CD4-positive, alpha-beta T cell treated with Interleukin-10 for 1 hour (primary cell): ENCODE measurements at places on chromosomes 4 and X.

DNA sequence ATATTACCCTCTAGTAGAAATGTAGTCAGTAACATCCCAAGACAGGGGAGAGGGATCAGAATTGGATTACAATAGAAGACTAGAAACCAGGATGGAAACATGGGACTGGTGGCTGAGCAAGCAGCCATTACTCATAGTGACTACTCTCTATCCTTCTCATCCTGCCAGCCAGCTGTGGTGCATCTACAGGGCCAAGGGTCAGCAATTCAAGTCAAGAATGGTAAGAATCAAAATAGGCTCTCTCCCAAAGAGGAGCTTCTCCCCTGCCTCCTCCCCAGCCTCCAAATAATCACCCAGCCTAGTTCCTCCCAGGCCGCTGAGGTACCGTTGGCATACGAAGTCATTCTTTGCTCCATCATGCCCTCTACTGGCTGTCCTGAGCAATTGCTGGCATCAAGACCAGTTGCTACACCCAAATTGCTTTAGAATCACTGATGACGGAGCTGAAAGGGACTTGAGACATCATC, 19.4 kb downstream of the AWAT2 start:
- peak; percentile 57 for DNase-seq

DNA sequence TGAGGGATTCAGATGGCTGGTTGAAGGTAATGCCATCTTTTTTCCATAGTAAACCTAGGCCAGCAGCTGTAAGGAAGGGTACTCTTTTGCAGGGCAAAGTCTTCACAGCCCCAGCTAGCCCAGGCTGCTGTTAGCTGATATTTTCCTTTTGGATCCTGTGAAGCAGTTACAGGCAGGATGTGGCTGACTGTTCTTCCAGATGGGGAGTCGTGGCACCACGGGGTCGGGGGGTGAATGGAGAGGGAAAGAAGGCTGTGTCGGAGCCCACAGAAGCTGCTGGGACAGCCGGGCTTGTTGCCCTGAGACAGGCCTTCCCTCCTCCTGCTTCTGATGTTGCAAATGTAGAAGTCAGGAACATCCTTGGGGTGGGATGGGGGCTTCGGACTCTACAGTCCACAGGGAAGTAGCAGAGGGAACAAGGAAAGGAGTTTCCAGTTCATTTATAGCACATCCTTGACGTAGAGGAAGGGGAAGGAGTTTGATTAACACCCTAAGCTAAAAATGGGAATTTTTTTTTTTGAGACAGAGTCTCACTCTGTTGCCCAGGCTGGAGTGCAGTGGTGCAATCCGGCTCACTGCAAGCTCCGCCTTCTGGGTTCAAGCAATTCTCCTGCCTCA, 64.6 kb upstream of the TMEM150C start:
- no peak for DNase-seq

DNA sequence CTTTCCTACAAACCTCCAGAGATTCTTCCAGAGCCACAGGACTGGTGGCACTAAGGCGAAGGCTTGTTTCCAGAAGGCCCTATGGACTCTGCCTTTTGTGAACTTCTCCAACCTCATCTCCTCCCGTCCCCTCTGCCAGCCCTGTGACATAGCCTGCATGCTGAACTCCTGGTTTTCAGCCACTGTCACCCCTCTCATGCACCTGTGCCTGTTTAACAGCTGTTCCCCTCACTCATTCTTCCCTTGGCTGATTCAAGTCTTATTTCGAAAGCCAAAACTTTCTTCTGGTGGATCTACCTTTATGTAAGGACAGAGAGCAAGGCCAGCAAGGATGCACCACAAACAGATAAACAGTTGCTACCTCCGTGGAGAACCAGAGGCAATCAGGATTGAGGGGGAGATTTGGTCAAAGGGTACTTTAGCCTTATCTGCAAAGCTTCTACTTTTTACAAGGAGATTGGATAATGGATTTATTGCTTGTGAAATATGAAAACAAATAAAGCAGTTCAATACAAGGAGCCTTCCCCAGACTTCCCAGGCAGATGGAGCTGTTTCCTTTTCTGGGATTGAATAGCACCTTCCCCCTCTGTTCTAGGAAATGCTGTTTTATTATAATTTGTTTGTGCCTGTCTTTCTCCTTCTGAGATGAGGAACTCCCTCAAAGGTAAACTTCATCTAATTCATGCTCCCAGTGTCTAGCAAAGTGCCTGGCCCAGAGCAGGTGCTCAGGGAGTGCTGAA, 5.7 kb downstream of the CITED1 start:
- DNase-seq: no peak

GRCh38 chrX:141701072-141701471, 2.5 kb upstream of the SPANXD start:
- no peak for DNase-seq

DNA sequence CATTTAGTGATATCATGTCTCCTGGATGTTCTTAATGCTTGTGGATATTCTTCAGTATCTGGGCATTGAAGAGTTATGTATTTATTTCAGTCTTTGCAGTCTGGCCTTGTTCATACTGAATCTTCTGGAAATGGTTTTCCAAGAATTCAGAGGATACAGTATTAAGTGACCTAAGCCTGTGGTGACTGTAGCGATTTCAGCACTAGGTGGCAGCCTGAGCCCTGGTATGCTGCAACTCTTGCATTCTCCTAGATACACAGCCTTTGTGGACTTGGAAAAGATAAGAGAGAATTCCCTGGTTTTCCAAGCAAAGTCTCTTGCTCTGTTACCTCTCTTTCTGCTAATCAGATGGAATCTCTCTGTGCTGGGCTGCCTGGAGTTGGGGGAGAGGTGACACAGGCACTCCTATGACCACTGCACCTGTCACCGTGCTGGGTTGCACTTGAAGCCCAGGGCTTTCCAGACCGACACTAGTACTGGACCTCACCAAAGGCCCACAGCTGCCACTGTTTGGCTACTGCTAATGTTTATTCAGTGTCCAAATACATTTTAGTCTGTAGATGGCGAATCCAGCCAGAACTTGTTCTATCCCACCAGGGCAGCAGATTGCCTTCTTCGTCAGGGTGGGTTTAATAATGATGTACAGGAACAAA, 19.3 kb upstream of the SPIN2A start:
- DNase-seq: peak; percentile 1

GRCh38 chrX:6374556-6374955, 145.9 kb upstream of the NLGN4X start:
- DNase-seq: no peak

GRCh38 chr4:182604161-182604622, 313.0 kb downstream of the DCTD start:
- no peak for DNase-seq

GRCh38 chrX:119573840-119574393, 446 bp upstream of the UBE2A start:
- DNase-seq: peak; percentile 35

- DNase-seq: no peak
Measured at GRCh38 chr4:10731690-10732089, 47.1 kb upstream of the CLNK start.

DNA sequence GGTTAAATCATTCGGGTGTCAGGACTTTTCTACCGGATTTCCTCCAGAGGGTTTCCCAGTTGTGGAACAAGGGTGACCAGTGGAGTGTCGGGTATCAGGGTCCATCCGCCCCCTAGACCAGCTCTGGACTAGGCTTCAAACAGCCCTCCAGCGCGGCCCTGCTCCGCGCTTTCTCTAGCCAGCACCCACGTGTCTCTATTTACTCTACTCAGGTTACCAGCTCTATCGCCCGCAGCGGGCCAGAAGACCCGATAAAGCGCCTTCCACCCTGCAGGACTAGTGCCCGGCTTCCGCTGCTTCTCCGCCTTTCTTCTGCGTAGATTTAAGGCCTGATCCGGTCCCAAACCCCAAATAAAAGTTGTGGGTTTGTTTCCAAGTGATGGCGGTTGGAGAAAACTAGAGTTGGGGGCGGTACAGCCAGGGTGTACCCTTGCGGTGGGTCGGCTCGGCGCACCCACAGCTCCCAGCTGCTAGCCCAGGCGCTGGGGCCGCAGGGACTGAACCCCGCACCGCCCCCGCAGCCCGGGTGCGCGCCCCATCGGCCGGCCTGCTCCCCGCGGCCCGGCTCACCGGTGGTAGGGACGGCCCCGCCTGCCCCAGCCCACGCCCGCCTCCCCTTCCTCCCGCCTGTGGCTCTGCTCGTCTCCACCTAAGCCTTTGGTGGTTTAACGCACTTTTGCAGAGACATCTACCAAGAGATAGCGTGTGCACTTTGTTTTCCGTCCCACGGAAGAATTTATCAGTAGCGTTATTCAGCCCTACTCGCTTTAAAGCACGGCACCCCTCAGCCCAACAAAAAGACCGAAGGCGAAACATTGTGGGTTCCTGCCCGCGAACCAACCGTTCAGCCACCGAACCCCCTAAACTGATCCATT, 2.1 kb downstream of the LEF1 start:
- peak; percentile 52 for DNase-seq

DNA sequence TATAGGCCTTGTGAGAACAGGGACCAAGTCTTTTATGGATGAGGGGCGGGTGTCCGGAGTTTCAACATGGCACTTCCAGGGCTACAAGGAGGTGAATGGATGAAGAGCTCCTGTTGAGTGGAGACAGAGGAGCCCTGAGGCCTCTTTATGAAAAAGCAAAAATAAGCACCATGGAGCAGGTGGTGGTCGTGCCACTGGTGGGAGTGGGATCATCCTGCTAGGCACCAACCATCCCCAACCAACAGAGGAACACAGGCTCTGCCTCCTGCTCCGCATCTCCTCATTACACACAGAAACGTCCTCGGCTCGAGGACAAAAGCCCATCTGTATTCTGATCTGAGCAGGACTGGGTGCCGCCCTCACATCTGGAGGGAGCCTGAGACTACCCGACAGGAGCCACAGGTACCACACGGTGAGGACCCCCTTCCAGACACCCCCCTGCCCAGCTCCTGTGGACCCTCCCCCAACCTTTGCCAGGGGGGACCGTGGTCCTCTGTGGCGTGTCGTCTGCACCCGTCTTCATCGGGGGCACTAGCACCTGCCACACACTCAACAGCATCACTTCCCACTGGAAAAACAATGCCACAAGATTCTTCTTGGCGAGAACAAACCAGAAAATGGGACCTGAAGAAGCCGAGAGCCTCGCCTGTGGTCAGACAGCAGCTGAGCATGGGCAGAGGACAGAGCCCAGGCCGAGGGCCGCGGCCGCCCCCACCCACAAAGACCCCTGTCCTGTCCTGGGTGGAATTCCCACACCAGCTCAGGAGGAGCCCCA, 3.9 kb upstream of the PDE6B start:
- DNase-seq: no peak

DNA sequence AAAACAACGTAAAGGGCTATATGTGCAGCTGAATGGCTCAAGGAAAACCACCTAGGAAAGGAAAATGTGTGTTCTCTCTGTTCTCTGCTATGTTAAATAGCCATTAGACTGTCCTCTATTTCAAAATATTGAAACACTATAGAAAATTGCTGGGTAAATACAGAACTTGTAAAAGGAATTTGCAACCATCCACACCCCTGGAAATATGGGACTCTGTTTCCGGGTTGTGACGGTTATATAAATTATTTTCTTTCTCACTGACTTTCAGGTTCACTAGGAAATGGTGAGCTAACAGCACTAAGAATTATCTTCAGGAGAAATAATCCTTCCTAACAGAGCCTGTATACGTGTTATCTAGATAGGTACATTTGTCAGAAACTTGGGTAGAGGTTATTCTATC, 161.0 kb upstream of the DKK2 start:
- no peak for DNase-seq

DNA sequence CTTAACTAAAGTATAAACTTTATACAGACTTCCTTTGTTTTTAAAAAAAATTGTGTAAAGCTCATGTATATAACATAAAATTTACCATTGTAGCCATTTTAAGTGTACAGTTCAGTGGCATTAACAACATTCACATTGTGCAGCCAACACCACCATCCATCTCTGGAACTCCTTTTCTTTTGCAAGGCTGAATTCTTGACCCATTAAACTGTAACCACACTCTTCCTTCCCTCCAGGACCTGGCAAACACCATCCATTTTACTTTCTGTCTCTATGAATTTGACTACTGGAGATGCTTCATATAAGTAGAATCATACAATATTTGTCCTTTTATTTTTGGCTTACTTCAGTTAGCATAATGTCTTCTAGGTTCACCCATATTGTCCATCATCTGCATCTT, 104.7 kb downstream of the RASL11B start:
- DNase-seq: no peak

GRCh38 chr4:38664706-38665401, 855 bp downstream of the KLF3 start:
- peak; percentile 44 for DNase-seq
